ENCODE measurements at places on chromosomes 1 and 21.

GRCh38 chr1:26820784-26821269, 5.7 kb upstream of the ZDHHC18 start:
- peak; percentile 65 for DNase-seq

GRCh38 chr1:53949023-53949990, 3.2 kb downstream of the LRRC42 start:
- DNase-seq = no peak

GRCh38 chr1:69319287-69319686, 248.4 kb upstream of the LRRC7 start:
- no peak for DNase-seq

DNA sequence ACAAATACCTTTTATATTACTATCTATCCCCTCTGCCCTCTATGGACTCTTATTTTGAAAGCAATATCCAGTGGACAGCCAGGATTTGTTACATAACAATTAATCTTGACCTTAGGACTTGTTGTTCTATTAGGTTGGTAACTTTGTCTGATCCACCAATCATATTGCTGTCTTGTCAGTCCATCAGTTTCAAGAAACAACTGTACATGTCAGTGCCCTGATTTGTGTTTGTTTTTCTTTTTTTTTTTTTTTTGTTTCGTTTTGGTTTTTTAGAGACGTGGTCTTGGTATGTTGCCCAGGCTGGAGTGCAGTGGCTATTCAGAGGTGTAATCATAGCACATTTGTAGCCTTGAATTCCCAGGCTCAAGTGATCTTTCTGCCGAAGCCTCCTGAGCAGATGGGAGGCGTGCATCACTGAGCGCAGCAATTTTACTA, 1.5 kb upstream of the SCP2 start:
- no peak for DNase-seq

DNA sequence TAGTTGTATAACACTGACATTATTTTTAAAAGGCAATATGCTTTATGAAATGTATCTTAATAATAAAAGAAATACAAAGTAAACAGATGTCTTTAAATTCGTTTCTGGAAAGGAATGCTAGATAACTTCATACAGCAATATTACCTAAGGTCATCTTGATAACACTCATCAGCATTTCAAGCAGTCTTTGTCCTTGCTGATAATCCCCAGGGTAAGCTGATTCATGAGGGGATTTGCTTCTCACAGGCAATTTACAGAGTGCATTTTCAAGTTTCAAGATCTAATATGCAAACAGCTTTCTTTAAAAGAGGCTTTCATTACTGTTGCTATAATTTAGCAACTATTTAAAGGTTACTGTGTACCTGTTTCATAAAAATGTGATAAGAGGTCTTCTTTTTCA, 75.2 kb upstream of the NEK2 start:
- no peak for DNase-seq

DNA sequence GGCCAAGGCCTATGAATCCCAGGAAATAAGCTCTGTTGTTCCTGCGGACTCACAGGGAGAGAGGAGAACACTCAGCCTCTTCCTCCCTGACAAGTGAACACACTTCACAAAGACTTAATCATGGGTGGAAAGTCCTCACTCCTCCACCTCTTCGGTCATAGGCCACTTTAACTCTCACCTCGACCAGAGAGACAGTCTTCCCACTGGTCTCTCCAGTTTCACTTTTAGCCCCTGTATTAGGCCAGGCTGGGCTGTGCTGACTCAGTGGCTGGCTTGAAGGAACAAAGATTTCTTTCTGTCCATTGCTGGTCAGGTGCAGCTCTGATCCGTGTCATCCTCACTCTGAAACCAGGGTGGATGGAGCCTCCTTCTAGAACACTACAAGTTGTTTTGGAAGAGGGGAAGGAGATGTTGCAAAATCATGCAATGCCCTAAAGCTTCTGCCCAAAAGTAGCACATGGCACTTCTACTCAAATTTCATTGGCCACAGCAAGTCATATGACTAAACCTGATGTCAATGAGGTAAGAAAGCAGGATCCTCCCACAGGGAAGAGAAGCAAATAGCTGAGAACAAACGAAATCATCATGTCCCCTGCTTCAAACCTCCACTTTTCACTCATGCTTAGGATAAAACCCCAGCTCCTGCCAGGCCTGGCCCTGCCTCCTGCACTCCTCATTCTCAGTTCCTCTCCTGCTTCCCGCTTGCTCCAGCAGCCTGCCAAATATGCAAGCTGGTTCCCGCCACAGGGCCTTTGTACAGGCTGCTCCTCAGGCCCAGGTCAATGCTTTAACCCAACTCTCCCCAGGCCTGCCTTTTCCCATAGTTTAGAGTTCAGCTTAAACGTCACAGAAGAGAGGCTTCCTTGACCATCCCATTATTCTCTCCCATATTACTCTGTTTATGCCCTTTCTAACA, 150.5 kb upstream of the RUNX3 start:
- no peak for DNase-seq

GRCh38 chr1:228794173-228794572, 58.9 kb downstream of the RHOU start:
- no peak for DNase-seq

- DNase-seq = no peak
Measured at GRCh38 chr1:113615425-113615824, 143.9 kb downstream of the PHTF1 start.

GRCh38 chr1:30597711-30598110, 125.7 kb downstream of the MATN1 start:
- no peak for DNase-seq

DNA sequence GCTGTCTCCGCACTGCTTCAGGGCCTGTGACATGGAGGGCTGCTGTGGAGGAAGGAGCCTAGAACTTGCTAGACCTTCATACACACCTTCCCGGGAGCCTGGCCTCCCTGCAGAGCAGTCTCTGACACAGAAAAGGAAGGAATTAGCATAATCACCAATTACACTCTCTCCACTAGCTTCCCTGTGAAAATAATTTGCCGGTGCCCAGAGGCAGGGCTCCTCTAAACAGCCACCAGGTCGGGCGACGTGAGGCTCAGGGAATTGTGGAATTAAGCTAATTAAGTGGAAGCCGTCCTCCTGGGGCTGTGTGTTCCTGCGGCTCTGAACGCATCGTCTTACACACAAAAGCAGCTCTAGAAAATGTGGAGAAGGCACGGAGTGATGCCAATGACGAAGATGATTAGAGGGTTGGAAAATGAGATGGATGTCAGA, 82.6 kb downstream of the NENF start:
- DNase-seq = no peak

- DNase-seq = no peak
Measured at GRCh38 chr1:33442141-33442540, 11.2 kb upstream of the PHC2 start.

- no peak for DNase-seq
Measured at GRCh38 chr1:181739214-181739613, 255.9 kb downstream of the CACNA1E start.

GRCh38 chr21:41037936-41038335, 130.0 kb upstream of the BACE2 start:
- DNase-seq = no peak

DNA sequence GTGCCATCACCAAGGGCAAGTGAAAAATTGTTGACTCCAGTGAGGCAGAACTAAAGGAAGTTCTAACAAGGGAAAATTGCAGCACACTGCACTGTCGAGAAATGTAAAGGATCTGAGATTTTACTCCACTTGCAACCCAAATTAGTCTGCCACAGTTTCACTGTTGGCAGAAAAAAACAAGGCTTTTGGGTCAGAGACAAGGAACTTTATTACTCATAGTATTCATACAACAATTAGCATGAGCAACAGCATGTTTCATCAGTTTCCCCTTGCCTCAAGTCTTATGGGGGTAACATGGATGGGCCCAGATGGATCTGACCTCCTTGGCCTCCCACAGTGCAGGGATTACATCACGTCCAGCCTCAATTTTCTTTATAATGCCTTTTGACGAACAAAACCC, 125.3 kb downstream of the LTN1 start:
- DNase-seq = no peak

- no peak for DNase-seq
Measured at GRCh38 chr1:221343136-221343535, 398.8 kb downstream of the DUSP10 start.

- DNase-seq = no peak
Measured at GRCh38 chr1:181353526-181353925, 129.8 kb upstream of the CACNA1E start.

GRCh38 chr21:40505681-40506080, 341.3 kb downstream of the DSCAM start:
- DNase-seq = no peak

DNA sequence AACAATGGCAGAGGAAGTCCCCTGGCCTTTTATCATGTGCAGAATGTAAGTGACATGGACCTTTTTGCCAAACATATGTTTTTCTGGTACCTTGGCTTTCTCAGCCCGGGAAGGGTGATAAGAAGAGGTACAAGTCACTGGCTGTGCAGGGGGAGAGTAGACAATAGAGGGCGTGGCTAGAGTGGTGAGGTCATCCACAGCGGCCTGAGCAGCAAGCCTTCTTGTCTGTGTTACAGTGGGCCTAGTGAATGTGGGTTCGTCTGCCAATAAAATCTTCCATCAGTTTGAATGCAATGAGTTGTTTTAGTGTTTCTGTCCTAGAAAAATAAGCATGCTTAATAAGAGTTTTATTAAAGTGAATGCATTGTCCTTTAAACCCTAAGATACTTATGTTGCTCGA, 59.0 kb upstream of the PGD start:
- DNase-seq = no peak

- peak; percentile 30 for DNase-seq
Measured at GRCh38 chr1:17661546-17662157, 93.5 kb upstream of the ACTL8 start.

DNA sequence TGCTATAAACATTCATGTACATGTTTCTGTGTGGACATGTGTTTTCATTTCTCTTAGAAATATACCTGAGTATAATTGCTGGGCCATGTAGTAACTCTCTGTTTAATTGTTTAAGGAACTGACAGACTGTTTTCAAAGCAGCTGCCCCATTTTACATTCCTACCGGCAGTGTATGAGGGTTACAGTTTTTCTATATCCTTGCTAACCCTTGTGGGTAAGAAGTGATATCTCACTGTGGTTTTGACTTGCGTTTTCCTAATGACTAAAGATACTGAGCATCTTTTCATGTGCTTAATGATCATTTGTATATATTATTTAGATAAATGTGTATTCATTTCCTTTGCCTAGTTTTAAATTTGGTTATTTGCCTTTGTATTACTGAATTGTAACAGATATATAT, 81.7 kb downstream of the DNM3 start:
- DNase-seq = no peak

DNA sequence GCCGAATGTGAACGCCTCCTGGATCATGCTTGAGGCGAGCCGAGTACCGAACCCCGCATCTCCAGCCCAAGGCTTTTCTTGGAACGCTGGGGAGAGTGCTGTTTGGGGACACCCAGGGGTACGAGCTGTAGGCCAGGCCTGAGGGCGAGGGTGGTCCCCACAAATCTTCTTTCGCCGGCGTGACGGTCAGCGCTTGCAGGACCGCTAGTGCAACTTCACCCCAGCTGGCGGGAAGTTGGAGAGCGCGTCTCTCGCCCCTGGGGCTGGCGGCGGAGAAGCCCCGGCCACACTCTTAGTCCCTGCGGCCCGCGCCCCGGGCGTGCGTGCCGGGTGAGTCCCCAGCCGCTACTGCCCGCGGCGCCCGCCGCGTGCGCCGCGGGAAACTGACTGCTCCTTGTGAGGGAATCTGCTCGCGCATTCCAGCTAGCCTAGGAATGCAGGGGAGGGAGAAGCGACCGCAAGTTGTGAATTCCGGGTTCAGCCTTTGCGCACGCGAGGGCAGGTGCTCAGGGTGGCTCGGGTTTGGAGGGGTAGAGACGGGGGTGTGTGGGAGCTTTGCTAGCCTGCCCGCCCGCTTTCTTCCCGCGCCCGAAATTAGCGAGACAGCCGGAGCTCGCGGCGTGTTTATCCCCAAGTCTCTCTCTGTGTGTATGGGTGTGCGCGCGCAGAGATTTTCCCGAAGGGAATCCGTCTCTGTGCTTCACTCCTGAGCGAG, 884 bp downstream of the LHX4 start:
- no peak for DNase-seq

DNA sequence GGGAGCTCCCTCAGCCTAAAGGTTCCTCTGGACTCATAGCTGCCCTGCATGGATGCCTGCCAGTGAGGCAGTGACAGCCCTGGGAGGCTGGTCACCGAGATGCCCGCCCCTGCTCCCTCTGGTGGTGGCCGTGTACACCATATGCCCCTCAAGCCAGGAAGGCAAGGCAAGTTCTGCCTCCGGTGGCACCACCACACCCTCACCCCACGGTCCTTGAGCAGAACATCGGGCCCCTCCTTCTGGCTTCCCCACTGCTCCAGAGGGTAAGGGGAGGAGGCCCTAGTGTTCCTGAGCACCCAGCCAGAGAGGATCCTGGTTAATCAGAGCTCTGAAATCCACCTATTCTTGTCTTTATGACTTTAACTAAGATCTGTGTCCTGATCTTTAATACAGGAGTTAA, 1.5 kb upstream of the S100A14 start:
- peak; percentile 60 for DNase-seq

GRCh38 chr21:45889961-45890360, 91.6 kb upstream of the COL6A1 start:
- no peak for DNase-seq

DNA sequence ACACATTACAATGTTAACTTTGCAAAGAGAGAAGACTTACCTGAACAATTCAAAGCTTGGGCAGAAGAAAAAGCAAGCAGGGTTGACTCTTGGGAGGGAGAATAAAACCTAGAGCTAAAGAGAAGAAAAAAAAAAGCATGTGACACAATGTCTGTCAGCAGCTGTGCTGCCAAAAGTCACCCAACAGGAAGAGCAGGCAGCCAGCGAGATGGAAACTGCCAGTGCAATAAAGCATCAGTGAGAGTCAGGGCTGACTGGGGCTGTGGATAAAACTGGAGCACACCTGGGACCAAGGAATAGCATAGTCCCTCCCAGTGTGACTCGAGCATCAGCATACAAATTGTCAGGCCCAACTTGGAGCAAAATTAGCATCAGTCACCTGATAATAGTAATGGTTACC, 65.0 kb upstream of the SLC22A15 start:
- no peak for DNase-seq

GRCh38 chr1:234675572-234675971, 65.6 kb upstream of the IRF2BP2 start:
- no peak for DNase-seq
